Stimulated activated naive CD4-positive, alpha-beta T cell (primary cell): ENCODE measurements at places on chromosomes 2 and 18.

GRCh38 chr2:55862246-55862645, 61.3 kb downstream of the EFEMP1 start:
- DNase-seq: no peak

DNA sequence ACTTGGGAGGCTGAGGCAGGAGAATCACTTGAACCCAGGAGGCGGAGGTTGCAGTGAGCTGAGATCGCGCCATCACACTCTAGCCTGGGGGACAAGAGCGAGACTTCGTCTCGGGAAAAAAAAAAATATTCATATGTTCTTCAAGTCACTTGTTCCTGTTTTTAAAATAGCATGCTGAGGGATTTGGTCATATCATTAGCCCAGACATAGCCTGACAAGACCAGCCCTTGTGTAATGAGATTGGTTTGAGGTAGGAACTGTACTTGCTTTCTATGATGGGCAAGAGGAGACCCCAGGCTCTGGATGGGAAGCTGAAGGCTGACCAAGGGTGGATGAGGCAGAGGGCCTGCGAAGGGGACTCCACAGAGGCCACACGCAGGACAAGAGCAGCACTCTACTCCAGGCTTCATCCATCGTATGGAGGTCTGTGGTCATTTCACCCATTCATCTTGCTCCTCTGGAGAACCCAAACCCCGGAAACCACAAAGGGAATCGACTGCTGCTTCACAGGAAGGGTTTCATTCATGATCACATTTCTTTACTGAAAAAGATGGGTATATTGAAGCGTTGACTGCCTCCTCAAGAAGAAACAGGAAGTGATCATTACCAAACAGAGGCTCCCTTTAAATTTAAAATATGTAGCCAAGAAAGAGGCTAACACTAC, 87.1 kb upstream of the ZNF397 start:
- DNase-seq: no peak

DNA sequence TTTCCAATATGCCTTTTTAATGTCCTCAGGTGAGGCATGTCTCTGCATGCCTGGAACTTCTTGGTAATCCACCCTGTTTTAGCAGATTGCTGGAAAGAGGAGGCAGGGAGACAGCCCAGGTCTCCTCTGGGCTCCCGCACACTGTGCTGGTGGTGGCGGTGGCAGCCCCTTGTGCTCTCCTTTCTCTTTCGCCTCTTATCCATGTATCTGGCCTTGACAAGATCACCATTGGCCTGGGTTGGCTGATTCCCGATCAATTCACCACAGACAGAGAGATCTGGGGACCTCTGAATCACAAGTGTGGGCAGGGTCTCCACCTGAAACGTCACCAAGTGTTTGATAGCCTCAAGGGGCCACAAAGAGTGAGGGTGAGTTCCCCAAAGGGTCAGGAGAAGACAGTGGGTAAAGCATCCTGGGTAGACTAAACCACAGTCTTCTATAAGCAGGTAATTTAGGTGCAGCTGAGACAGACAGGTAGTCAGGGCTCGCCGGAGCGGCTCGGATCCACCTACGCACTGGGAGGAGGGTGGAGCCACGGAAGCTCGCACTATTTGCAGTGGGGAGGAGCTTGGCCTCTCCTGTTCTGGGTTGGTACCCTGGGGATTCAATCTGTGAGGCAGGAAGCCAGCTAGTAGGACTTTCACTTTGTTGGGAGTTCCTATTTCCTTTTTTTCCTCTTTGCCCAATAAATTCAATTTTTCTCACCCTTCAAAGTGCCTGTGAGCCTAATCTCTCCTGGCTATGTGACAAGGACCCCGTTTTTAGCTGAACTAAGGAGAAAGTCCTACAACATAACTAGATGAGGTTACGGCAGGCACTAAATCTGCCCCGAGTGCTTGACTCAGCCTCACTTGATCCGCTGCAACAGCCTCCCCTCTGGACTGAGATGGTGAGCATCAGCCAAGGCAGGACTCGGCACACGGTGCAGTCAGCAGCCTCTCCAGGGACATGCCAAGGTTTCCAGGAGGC, 57.6 kb downstream of the SLC4A3 start:
- peak; percentile 40 for DNase-seq

DNA sequence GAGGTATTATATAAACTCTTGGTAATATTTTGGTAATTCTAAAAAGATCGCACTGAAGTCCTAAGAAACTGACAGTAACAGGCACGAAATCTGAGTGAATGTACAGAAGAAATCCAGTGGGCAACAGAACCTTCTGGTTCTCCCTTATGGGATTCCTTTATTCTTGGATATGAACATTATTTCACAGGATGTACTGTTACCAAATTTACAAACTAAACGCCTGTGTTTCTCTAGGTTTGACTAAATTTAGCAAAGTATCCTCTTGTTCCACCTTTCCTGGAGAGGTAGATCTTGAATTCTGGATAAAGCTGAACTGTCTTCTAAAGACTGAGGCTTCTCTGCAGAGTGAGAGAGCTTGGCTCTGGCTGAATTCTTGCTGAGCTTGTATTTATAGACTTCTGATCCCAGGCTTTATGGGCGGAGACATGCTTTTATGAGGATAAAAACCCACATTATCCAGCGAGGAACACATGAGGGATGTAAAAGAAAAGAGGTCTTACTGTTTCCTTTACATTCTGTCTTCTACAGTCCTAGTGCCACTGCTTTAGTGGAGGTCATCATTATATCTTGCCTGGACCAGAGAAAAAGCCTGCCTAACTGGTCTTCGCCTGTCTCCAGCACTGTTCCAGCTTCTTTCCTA, 220.8 kb downstream of the CDH2 start:
- no peak for DNase-seq

- DNase-seq: peak; percentile 29
These were observed 28.5 kb downstream of the LCLAT1 start for GRCh38 chr2:30475542-30475941.

DNA sequence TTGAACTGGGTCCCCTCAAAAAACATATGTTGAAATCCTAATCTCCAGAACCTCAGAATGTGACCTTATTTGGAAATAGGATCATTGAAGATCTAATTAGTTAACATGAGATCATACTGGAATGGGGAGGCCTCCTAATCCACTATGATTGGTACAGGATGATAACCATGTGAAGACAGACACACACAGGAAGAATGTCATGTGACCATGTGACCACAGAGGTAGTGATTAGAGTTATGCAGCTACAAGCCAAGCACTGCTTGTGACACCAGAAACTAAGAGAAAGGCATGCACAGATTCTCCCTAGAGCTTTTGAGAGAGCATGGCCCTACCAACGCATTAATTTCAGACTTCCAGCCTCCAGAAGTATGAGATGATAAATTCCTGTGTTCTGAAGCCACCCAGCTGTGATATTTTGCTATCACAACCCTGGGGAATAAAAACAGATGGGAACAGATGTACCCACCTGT, 47.0 kb upstream of the TGIF1 start:
- no peak for DNase-seq
